Activated T-helper 1 cell treated with anti-CD3 and anti-CD28 coated beads, Interleukin-12 subunit alpha, Interleukin-12 subunit beta, Interleukin-2, Interleukin-4 antibody, amounts not matched to agents 30 ng/mL and 10 ng/mL and 1 ng/mL, durations not matched to agents 14 hours and 24 hours and 36 hours (primary cell): ENCODE measurements at places on chromosomes 5 and 9. TPM values are rescaled to one million over a fixed set of nuclear protein-coding genes. Genes with fewer than 3 reads are reported as not detected.

The CNTNAP3 gene
- not detected in 2 replicates for total RNA-seq

The IL13 gene
- total RNA-seq = 294 and 308 TPM in 2 replicates

GRCh38 chr5:165000479-165001190 is 1495.2 kb downstream of the MAT2B start:
- no peak for DNase-seq

DNA sequence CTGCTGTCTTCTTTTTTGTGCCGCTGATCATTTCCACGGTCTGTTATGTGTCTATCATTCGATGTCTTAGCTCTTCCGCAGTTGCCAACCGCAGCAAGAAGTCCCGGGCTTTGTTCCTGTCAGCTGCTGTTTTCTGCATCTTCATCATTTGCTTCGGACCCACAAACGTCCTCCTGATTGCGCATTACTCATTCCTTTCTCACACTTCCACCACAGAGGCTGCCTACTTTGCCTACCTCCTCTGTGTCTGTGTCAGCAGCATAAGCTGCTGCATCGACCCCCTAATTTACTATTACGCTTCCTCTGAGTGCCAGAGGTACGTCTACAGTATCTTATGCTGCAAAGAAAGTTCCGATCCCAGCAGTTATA is 17.1 kb downstream of the F2R start:
- no peak for DNase-seq

GRCh38 chr9:96222132-96222531 is 79.8 kb downstream of the HSD17B3 start:
- DNase-seq = no peak

GRCh38 chr9:132184124-132184523 is 22.3 kb downstream of the NTNG2 start:
- DNase-seq = no peak

GRCh38 chr5:111135946-111136345 is 43.8 kb downstream of the WDR36 start:
- no peak for DNase-seq

DNA sequence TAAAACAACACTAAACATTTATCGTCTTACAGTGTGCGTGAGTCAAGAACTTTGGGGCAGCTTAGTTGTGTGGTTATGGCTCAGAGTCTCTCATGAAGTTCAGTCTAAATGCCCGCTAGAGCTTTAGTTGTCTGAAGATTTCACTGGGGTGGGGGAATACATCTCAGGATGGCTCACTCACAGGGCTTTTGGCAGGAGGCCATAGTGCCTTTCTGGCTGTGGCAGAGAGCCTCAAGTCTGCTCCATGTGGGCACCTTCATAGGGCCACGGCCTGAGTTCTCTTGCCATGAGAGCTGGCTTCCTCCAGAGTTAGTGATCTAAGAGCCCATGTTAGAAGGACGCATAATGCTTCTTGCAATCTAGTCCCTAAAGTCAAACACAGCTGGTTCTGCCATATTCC is 258.8 kb upstream of the NUDT12 start:
- DNase-seq = no peak

GRCh38 chr9:76817489-76817888 is 53.3 kb downstream of the PCA3 start:
- DNase-seq = no peak
